A549 treated with AZD2906 at 1 μM for 4 hours (cell line): ENCODE measurements at places on chromosomes 11 and 22. TPM values are rescaled to one million over a fixed set of nuclear protein-coding genes. Genes with fewer than 3 reads are reported as not detected.

The LYVE1 gene
- 0.48 to 1.2 TPM (median 0.59 TPM) in 5 replicates for total RNA-seq

The ISX gene
- not detected in 5 replicates for total RNA-seq

The LINC01488 gene
- 0.05 to 0.08 TPM in 2 of 5 replicates, not detected in the others for total RNA-seq

The BARX2 gene
- 0.06 TPM in 1 of 5 replicates, not detected in the others for total RNA-seq

The ANKRD42 gene
- 6.8 to 8.8 TPM (median 7.2 TPM) in 5 replicates for total RNA-seq

The CABP4 gene
- total RNA-seq: not detected in 5 replicates

The KCNC1 gene
- total RNA-seq: 0.03 to 0.06 TPM (median 0.05 TPM) in 5 replicates

The E2F8 gene
- total RNA-seq: 5.3 to 6.2 TPM (median 5.9 TPM) in 5 replicates

The MPPED2 gene
- not detected in 5 replicates for total RNA-seq

The TMEM151A gene
- 2.0 to 4.1 TPM (median 3.7 TPM) in 5 replicates for total RNA-seq

The GAL3ST1 gene
- total RNA-seq: 7.8 to 12.2 TPM (median 10.9 TPM) in 5 replicates

The CARD18 gene
- total RNA-seq: not detected in 5 replicates

The FOLR3 gene
- 0.17 to 0.34 TPM (median 0.25 TPM) in 3 of 5 replicates, not detected in the others for total RNA-seq

The UBE4A gene
- 8.1 to 10.9 TPM (median 9.1 TPM) in 5 replicates for total RNA-seq

The CNTN5 gene
- not detected in 5 replicates for total RNA-seq

The CLMP gene
- total RNA-seq: 16.3 to 25.5 TPM (median 24.1 TPM) in 5 replicates

The PIH1D2 gene
- 0.61 to 1.3 TPM (median 0.86 TPM) in 5 replicates for total RNA-seq

The FGF19 gene
- 0.05 to 0.12 TPM (median 0.06 TPM) in 4 of 5 replicates, not detected in the other for total RNA-seq

The APOBEC3B gene
- total RNA-seq: 25.9 to 31.3 TPM (median 28.2 TPM) in 5 replicates

The USH1C gene
- total RNA-seq: 0.74 to 1.5 TPM (median 1.0 TPM) in 5 replicates

The GRM5 gene
- 0.01 TPM in 1 of 5 replicates, not detected in the others for total RNA-seq

The SELENOM gene
- 51.2 to 75.7 TPM (median 67.0 TPM) in 5 replicates for total RNA-seq

The BCO2 gene
- 0.70 to 1.5 TPM (median 0.96 TPM) in 5 replicates for total RNA-seq

The SLC5A1 gene
- 0.03 to 0.05 TPM (median 0.03 TPM) in 5 replicates for total RNA-seq

The LRRN4CL gene
- total RNA-seq: 0.07 to 0.10 TPM (median 0.08 TPM) in 3 of 5 replicates, not detected in the others

The MIOX gene
- 0.05 TPM in 1 of 5 replicates, not detected in the others for total RNA-seq

The PLEKHA7 gene
- 56.2 to 65.6 TPM (median 58.3 TPM) in 5 replicates for total RNA-seq

The ADAMTS15 gene
- total RNA-seq: 5.1 to 7.9 TPM (median 7.1 TPM) in 5 replicates

The ANKK1 gene
- total RNA-seq: 0.05 to 0.10 TPM (median 0.10 TPM) in 3 of 5 replicates, not detected in the others
